Stimulated activated CD8-positive, alpha-beta memory T cell treated with anti-CD3 and anti-CD28 coated beads, Interleukin-2, amount 100 ng/mL, for 48 hours (primary cell): ENCODE measurements at places on chromosomes 5 and 9.

- no peak for DNase-seq
These were observed 151.7 kb upstream of the RFX3 start for GRCh38 chr9:3677541-3677940.

DNA sequence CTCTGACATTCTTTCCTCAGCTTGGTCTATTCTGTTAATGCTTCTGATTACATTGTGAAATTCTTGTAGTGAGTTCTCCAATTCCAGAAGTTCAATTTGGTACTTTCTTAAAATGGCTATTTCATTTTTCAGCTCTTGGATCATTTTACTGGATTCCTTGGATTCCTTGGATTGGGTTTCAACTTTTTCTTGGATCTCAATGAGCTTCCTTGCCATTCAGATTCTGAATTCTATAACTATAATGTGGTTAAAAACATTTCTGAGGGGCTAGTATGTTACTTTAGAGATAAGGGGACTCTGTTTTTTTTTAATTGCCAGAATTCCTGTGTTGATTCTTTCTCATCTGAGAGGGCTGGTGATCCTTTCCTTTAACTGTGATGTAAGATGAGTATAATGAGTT, 136.4 kb downstream of the MCTP1 start:
- DNase-seq: no peak

DNA sequence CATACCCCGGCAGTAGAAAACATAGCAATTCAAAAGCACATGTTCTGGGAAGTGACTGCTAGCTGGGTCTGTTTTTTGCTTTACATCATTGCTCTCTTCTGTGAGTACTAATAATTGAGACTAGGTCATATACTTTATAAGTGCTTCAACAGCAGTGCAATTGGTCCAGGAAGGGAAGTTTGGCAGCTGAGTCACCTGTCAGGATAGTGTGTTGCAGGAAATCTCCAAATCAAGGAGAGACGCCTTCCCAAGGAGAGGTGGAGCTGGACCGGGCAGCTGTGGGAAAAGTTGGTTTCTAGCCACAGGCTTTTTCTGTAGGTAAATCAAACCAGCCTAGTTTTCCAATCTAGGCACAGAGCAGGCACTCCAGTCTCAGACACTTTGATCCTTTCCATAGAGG, 330.1 kb downstream of the ENC1 start:
- DNase-seq: no peak

GRCh38 chr9:19782005-19782404, 6.8 kb downstream of the SLC24A2 start:
- DNase-seq: no peak

DNA sequence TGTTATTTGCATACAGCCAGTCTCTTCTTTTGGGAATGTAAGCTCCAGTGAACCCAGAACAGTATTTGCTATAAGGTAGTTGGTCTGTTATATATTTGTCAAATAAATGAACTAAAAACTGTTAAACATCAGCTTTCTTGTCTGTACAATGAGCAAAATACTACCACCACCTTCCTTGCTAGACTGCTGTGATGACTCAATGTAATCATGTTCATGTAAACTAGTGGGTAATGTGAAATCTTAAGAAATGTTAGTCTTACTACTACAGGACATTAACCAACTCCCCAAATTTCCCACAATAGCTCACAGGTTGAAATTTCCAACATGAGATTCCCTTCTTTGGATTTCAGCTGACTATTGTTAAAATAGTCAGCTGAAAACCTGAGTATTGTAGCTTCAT, 176.1 kb downstream of the TRPM3 start:
- no peak for DNase-seq

DNA sequence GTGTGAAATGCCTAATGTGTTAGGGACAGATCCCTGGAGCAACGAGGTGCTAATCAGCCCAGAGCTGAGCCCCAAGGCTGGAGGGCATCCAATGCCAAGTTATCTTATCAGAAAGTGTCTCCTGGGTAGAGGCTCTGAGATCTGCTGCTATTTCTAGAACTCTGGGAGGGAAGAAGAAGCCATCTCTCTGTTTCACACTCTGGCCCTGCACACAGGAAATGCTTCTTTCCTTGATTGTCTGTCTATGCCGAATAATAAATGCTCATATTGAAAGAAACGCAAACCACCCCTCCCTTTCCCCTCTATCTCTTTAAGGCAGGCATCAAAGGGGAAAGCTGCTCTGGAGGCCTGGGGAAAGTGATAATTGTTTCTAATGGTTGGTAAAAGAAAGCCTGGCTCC, 166.7 kb downstream of the PAPPA start:
- no peak for DNase-seq

DNA sequence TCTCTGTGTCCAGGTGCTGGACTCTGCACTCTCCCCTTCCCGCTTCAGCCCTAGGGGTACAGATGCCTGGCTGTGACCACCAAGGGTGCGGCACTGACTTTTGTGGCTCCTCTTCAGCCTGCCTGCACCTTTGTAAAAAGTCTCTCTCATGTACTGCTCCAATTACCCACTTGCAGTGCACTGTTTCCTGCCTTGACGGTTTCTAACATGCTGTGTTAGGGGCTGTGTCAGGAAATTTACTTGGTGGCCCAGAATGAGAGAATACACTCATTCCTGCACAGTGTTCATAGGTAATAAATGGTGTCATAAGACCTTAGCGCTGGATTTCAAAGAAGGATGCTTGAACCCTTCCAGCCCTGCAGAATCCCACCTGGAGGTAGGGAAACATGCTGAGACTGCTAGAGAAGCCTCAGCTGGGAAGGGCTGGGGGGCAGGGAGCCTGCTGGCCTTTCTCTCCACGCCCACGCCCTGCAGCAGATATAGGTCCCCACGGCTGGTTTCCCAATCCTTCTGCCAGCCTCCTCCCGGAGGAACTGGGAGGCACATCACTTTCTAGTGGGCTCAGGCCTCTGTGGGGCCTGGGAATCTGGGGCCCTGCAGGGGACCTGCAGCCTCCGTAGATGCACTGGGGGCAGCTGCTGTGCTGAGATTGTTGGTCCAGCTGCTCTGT, 17.6 kb upstream of the HRH2 start:
- DNase-seq: no peak

DNA sequence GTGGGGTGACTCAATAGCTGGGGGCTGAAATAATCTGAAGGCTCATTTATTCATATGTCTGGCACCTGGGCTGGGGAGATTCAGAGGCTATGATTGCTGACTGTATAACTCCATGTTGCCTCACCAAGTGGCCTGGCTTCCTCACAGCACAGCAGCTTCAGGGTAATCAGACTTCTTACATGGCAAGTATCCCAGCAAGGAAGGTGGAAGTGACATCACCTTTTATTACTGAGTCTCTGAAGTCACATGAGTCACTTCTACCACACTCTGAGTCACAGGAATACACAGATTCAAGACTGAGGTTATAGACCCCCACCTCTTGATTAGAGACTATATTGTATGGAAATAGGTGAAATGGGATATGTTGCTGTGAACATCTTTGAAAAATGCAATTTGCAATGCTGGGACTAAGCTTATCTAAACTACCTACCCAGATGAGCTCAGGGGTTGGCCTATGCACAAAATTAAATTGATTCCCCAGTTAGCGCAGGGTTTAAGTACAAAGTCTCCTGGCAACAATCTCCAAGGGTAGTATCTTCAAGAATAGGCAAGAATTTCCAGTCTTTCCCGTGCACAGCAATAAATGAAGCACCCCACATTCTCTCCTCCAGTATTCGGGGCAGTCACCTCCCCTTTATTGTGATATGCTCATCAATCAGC, 553.1 kb downstream of the LRRC70 start:
- DNase-seq: no peak

DNA sequence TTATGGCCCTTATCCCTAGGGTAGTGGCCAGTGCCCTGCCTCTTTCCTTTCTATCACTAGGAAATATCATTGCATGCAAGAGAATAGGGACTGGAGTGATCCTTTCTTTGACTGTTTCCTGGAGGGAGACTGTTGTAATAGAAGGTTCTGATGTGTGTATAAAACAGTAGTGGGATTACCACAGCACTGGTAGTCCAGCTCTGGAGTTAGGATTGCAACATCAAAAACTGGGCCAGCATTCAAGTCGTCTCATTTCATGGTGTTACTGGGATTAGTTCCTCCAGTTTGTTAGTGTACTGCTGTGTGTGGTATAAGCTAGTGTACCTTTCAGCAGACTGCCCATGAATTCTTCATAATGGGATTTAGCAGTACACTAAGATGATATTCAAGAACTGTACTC, 45.8 kb downstream of the KIAA1958 start:
- no peak for DNase-seq
